ENCODE measurements at places on chromosomes 1 and 21. TPM values are rescaled to one million over a fixed set of nuclear protein-coding genes. Genes with fewer than 3 reads are reported as not detected.

Gene SLC45A1
- total RNA-seq: 8.6 TPM

Gene CCDC185
- total RNA-seq: not detected

GRCh38 chr1:228018961-228019721 is 12.3 kb downstream of the WNT3A start:
- no peak for DNase-seq

GRCh38 chr1:67668660-67669059 is 16.3 kb upstream of the GADD45A start:
- no peak for DNase-seq

GRCh38 chr1:205939690-205940330 is 3.4 kb downstream of the SLC26A9 start:
- DNase-seq: no peak

DNA sequence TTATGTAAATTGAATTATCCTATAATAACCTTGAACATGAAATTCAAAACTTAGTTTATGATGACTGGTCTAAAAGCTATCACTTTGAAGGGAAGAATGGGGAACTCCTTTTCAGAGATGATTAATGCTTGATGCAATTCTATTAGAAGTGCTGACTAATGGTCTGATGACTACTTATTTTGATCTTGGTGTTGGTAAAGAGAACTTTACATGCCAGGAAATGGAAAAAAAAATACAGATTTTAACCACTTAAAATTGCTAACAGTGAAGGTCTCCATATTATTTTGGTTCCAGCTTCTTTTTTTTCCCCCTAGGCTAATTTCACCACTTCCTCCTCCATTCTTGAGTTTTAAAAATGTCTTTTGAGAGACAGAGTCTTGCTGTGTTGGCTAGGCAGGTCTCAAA is 22.9 kb downstream of the S1PR1 start:
- no peak for DNase-seq

Gene SSR2
- total RNA-seq: 230 TPM

Gene KCNE2
- under 0.01 TPM for total RNA-seq

Gene LAD1
- not detected for total RNA-seq

Gene CD1E
- not detected for total RNA-seq

Gene SYDE2
- total RNA-seq: 6.9 TPM

Gene DISC1
- 5.3 TPM for total RNA-seq

DNA sequence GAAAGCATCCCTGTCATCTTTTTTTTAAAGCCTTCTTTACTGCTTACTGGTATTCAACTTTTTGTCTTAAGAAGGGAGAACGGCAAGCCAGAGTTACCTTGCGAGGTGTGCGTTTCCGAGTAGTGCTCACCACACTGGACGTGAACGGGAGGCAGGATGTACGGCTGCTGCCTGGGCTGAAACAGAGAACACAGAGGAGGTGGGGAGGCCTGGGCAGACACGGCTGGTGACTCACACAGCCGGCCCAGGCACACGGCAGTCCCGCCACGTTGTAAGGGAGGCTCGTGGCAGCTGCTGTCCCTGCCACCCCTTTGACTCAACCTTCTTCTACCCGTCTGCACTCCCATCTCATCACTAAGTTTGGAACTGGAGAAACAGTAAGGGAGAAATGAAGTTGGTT is 105.8 kb downstream of the SMYD2 start:
- no peak for DNase-seq

DNA sequence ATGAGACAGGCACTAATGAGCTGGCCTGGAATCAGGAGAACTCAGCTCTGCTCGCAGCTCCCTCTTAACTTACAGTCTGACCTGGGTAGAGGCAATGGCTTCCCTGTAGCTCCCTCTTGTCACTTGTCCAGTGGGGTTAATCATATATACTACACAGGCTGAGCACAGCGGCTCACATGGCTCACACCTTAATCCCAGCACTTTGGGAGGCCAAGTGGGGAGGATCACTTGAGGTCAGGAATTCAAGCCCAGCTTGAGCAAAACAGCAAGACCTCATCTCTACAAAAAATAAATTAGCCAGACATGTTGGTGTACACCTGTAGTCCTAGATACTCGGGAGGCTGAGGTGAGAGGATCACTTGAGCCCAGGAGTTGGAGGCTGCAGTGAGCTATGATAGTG is 4.2 kb downstream of the S100A6 start:
- DNase-seq: no peak

- no peak for DNase-seq
Observed at GRCh38 chr1:207002724-207003146, 29.8 kb downstream of the C1orf116 start.

Gene AZIN2
- 11.8 TPM for total RNA-seq

Gene ASPM
- 7.3 TPM for total RNA-seq

Gene HLX
- total RNA-seq: 0.82 TPM

Gene PIGM
- 7.7 TPM for total RNA-seq

Gene PTPRU
- total RNA-seq: 30.2 TPM

GRCh38 chr1:248891758-248892157 is 14.3 kb upstream of the PGBD2 start:
- no peak for DNase-seq

Gene AMPD1
- not detected for total RNA-seq

Gene G0S2
- total RNA-seq: 1.6 TPM

GRCh38 chr21:15848634-15849560 is 119.1 kb downstream of the USP25 start:
- DNase-seq: no peak

Gene ZSWIM5
- 15.9 TPM for total RNA-seq
